Mesenchymal stem cell (in vitro differentiated cells and primary cell): ENCODE measurements at places on chromosomes 1 and 21.

- DNase-seq: peak; percentile 66
Observed at GRCh38 chr21:37257511-37257966, 9.6 kb downstream of the VPS26C start.

DNA sequence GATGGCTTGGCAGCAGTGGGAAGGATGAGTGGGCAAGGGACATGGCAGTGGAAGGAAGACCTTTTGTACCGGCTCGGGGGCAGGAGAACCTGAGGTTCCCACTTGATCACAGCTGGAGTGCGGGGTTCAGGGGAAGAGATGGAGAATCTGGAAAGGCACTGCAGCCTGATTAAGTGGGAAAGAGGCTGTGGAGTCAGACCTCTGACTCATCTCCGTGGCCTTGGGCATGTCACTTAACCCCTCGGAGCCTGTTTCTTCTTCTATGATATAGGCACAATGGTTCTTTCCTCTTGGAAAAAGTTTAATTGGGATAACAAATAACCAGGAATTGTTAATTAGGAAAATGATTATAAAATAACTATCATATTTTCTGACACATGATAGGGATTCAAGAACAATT, 13.1 kb upstream of the TMEM61 start:
- DNase-seq: peak; percentile 23

GRCh38 chr1:41742219-41742618, 176.5 kb downstream of the HIVEP3 start:
- DNase-seq: peak; percentile 4

- peak; percentile 66 for DNase-seq
Observed at GRCh38 chr1:9293533-9294404, 1.1 kb downstream of the SPSB1 start.

DNA sequence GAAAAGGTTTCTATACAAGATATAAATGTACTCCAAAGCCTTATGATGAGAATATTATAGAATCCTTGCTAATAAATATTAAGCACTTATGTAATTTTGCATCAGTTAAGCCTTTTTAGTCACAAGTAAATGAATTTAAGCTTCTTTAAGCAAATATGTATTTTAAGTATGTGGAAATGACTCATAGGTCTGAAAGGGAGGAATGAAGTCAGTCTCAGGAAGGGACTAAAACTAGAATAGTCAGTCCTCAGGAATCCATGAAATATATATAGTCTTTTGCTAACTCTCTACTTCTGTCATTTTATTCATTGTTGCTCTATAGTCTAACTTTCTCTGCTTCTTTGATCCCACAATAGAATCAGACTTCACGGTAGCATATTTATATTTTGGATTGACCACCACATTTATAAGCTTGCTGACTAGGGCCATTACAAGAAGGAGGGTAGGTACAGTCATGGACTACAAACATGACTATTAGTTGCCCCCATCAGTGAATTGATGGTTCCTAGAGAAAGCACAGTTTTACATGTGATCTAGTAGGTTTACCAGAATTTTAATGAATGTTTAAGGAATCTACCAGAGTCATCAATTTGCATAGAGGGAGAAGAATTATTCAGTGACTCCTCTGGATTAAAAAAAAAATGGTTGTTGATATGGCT, 20.2 kb upstream of the RABGGTB start:
- peak; percentile 73 for DNase-seq

DNA sequence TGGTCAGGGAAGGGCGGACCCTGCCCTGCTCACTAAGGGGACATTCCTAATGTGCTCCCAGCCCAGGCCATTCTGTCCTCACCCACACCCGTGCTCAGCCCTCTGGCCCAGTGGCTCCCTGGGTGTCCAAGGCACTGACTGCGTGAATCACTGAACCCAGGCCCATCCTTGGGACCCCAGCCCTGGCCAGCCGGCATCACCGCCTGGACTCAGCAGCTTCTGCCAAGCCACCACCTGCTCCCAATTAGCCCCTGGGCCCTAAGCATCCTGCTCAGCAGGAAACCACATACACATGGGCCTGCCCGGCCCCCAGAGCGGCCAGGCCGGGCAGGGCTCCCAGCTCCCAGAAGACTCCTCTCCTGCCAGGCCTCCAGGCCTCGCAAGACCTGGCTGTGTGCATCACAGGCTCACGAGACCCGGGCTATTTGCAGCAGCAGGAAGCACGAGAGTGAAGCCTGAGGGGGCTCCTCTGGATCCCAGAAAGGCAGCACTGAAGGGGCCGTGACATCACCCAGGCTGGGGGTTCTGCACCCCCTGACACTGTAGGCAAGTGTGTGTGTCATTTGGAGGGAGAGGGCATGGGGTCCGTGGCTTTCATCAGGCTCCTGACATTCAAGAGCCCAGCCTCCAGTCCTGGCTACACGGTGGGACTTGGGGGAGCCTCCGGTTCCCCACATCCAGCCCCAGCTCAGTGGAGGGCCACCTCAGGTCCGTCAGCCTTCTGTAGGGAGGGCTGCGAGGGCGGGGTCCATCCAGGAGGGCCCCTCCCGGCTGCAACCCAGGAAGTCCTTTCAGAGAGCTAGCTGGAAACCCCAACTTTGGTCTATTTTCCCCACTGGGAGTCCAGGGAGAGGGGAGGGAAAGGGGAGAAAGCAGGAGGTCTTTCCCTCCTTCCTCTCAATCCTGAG, 1.6 kb downstream of the MFAP2 start:
- DNase-seq: peak; percentile 71

DNA sequence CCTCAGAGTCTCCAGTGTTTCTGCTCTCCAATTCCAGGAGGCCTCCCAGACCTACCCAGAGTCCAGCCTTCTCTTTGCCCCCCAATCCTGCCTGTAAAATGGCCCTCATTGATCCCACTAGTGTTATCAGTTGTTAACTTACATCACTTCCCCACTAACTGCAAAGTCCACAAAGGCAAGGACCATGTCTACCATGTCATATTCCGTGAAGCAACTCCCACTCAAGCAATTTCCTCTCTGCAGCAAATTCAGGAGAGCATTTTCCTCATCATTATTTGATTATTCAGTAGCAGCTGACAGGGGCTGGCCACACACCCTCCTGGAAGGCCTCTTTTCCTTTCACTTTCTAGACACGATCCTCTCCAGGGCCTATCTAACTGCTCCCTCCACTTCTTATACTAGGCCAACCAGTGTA, 153.5 kb downstream of the RERE start:
- DNase-seq: peak; percentile 83

GRCh38 chr21:14741256-14741655, 195.1 kb upstream of the SAMSN1 start:
- no peak for DNase-seq

GRCh38 chr1:197541411-197541810, 233.9 kb downstream of the DENND1B start:
- DNase-seq: no peak

GRCh38 chr1:44314452-44314851, 40.6 kb downstream of the ERI3 start:
- no peak for DNase-seq

GRCh38 chr1:92016720-92017316, 13.0 kb upstream of the EPHX4 start:
- DNase-seq: no peak

DNA sequence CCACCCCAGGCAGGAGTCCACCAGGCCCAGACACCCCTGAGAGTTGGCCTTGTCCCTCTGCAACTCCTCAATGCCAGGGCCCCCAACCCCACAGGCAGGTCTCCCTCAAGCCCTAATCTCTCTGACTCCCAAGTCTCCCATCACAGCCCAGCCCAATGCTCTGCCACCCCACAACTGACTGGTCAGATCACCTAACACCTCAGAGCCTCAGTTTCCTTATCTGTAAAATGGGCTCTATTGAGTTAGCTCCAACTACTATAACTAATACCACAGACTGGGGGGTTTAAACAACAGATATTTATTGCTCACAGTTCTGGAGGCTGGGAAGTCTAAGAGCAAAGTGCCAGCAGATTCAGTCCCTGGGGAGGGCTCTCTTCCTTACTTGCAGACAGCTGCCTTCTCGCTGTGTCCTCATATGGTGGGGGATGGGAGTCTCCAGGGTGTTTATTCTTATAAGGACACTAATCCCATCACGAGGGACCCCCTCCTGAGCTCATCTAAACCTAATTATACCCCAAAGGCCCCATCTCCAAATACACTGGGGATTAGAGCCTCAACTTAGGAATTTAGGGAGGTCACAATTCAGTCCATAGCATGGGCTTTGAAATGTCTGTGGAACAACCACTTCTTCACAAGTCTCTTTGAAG, 34.9 kb upstream of the ZC3H12A start:
- DNase-seq: no peak

GRCh38 chr1:1543706-1544099, 3.3 kb upstream of the TMEM240 start:
- no peak for DNase-seq

GRCh38 chr1:155847823-155848529, 9.0 kb downstream of the GON4L start:
- no peak for DNase-seq

DNA sequence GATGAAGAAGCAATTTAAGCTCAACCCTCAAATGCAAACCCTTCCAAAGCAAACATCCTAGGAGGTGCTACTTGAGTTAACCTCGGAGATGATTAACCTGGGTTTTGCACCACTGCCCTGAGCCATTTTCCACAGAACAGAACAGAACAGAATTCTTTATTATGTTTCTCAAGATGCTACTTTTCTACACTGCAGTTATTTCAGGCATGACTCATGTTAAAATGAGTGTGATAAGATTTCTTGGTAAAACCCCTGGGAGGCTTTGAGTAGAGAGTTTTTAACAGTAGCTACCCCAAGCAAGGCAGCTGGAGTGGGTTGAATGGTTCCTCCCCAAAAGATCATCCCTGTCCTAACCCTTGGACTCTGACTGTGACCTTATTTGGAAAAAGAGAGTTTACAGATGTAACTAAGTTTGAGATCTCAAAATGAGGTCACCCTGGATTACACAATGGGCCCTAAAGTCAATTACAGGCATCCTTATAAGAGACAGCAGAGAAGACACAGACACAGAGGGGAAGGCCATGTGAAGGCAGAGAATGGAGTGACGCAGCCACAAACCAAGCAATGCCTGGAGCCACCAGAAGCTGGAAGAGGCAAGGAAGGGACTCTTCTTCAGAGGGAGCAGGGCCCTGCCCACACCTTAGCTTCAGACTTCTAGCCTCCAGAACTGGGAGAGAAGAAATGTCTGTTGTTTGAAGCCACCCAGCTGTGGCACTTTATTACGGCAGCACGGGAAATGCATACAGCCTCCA, 153.4 kb downstream of the ETS2 start:
- DNase-seq: peak; percentile 96

DNA sequence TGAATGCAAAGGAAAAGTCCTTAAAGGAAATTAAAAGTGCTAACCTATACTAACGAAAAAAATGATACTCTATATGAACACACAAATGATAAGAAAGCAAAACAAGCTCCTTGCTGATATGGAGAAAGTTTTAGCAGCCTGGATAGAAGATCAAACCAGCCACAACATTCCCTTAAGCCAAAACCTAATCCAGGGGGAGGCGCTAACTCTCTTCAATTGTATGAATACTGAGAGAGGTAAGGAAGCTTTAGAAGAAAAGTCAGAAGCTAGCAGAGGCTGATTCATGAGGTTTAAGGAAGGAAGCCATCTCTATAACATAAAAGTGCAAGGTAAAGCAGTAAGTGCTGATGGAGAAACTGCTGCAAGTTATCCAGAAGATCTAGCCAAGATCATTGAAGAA, 3.4 kb downstream of the KRTAP23-1 start:
- no peak for DNase-seq

GRCh38 chr1:161872506-161872905, 106.4 kb downstream of the ATF6 start:
- DNase-seq: no peak

DNA sequence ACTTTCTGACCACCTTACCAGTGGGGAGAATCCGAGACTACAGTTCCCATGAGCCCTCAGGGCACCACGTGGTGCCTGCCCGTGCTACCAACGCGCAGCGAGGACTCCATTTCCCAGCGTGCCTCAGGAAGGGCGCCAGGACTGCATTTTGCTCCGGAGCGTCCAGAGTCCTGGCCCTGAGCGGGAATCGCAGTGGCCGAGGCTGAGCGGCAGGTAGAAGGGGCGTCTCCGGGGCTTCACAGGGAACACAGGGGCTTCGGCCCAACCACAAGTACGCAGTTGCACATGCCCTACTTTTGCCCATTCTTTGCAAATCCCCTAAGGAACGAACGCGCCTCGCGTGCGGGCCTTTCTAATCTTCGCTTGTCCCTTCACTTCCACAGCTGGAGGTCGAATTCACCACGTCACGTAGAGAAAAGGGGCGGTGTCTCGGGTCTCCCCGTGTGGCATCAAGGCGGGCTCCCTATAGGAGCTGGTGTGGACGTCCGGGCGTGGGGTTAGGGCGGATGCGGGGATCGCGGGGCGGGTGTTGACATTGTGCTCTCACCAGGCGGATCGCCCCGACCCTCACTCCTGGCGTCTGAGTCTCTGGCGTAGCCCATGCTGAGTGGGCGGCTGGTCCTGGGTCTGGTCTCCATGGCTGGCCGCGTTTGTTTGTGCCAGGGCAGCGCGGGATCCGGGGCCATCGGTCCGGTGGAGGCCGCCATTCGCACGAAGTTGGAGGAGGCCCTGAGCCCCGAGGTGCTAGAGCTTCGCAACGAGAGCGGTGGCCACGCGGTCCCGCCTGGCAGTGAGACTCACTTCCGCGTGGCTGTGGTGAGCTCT, at the start of gene BOLA1:
TSS of gene BOLA1 (plus strand) at position 109 of the 825 bp plus-strand sequence. CDS start at position 601, 492 bp downstream.
- DNase-seq: peak; percentile 90

- DNase-seq: peak; percentile 65
Observed at GRCh38 chr1:83692524-83693381, 306.2 kb downstream of the TTLL7 start.

DNA sequence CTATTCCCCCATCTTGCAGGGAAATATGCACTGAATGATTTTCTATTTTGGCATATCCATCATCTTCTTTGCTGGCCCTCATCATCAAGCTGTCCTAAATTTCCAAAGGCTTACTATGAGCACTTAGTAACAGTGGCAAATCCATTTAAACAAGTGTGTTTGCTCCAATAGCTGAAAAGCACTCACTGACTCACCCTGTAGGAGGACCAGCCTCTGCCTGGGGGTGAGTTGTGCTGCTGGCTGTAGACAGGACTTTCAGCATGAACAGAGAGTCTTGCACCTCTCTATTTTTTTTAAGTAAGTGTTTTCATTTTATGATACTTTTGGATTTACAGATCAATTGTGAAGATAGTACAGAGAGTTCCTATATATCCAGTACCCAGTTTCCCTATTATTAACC, 97.3 kb downstream of the SLC35F3 start:
- no peak for DNase-seq

DNA sequence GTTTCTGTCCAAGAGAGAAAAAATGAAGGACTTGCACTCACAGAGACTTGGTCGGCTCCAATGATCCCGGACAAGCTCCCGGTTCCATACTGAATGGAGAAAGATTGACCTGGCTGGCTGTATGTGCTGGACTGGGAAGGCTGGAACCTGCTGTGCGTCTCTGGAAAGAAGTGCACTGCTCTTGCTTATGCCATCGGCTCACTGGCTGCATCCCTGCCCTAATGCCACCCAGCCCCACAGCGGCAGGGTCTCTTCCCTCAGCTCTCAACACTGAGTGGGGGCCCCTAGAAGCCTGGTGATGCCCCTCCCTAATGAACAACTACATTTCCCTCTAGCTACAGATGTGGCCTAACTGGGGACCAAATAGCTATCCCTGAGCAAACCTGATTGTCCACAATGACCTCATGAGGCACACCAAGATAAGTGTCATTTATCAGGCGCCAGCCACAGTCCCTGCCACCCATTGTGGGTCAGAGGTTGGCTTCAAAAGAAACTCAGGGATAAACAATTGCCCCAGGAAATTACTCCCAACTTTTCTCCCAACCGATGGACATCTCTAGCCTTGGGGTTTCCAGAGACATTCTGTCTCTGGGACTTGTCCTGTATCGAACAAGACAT, 2.6 kb downstream of the CTSE start:
- no peak for DNase-seq

- DNase-seq: no peak
Observed at GRCh38 chr1:100178091-100178490, at the start of gene LRRC39. Gene LRRC39, minus strand, starts transcription at chr1:100178256. Its CDS starts 9,740 bp downstream, at chr1:100168516.

GRCh38 chr1:32627596-32628162, 22.7 kb downstream of the ZBTB8OS start:
- DNase-seq: no peak
